Right ventricle myocardium superior (tissue), 1 donor: ENCODE measurements at places on chromosomes 16 and 17.

GRCh38 chr16:29126616-29127015, 141.8 kb downstream of the LAT start:
- DNase-seq = no peak

- DNase-seq = no peak
Observed at GRCh38 chr16:9578459-9578858, 487.0 kb downstream of the HAPSTR1 start.

DNA sequence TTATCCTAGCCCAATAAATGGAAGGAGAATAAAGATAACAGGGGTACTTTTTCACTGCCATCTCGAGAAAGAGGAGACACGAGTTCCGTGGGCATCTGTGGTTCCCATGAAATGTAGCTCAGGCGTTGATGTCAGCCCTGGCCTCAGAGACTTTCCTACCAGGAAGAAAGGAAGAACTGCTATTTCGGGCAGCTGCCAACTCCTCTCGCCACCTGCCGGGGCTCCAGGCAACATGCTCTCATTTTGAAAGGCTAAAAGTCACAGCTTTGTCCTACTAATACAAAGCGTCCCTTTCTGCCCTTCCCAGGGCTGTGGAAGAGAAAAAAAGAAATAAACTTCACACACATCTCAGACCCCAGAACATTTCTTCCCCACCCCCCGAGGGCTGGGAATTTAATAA, 65.8 kb downstream of the DHRS7C start:
- no peak for DNase-seq

DNA sequence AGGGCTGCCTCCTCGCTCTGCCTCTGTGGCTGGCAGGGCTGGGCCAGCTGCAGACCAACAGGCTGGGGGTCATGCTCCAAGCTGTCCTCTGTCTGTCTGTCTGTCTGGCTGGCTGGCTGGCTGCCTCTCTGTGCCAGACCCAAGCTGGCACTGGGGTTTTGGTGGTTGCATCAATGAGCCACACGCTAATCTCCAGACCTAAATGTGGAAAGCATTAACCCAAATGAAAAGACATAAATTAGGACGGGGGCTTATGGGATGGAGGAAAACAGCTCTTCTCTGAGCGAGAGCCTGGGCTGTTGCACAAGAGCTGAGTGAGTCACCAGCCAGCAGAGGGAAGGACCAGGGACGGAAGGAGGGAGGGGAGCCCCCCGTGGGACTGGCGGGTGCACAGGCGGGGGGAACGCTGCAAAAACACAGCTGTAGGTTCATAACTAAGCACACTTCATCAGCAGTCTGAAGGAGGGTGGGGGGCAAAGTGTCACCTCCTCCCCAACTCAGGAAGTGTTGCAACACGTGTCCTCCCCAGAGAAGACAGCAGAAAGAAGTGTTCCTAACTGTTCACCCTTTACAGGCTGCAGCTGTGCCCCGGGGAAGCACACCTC, 83.4 kb downstream of the GAS7 start:
- DNase-seq = peak; percentile 95

DNA sequence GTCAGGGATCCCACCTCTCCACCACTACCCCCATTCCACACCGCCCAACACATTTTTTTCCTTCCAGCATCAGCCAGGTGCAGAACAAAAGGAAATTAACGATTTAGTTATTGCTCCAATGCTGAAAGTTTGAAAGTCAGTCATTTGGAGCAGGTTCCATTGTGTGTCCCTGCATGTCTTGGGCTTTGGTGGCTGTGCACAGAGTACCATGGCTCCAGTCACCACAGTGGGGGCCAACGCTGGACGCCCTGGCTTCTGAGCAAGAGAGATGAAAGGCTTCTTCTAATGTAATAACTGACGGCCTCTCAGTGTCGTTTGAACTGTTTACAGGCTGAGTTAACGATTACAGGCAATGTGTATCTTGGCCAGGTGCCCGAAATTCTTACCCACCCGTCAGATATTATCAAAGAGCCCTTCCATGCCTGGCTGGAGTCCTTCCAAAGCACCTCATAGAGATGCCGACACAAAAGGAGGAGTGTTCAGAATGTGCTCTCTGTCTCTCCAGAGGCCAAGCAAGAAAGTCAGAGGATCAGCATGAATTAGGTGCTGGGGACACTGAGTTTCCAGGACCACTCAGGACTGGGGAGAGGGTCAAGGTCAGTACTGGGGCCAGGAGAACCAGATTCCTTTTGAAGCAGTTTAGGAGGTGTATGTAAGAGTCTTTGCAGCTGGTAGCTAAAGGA, 25.9 kb downstream of the RNF43 start:
- peak; percentile 41 for DNase-seq
